CD4-positive, alpha-beta T cell treated with Interleukin-15 for 1 hour (primary cell): ENCODE measurements at places on chromosomes 6 and 20.

- DNase-seq = no peak
These were observed 47.4 kb upstream of the RANBP9 start for GRCh38 chr6:13759025-13759424.

GRCh38 chr20:1328680-1329330 lies at the start of gene SDCBP2:
Gene SDCBP2, minus strand, starts transcription at chr20:1329139. Its CDS starts 8,723 bp downstream, at chr20:1320416.
- no peak for DNase-seq

DNA sequence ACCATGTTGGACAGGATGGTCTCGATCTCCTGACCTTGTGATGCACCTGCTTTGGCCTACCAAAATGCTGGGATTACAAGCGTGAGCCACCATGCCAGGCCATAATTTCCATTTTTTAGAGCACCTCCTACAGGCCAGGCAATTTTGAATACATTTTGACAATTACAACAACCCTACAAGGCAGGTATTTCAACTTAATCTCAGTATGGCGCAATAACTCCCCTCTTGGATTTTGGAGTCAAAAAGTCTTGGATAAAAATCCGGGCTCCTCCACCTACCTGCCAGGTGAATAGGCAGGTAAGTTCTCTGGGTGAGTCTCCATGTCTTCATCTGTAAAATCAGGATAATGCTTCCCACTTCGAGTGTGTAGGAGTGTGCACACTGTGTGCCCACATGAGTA lies 39.5 kb upstream of the TFAP2C start:
- no peak for DNase-seq

- DNase-seq = no peak
These were observed 115.8 kb downstream of the MRPL14 start for GRCh38 chr6:44011350-44011920.

- DNase-seq = no peak
These were observed 19.9 kb downstream of the NRN1 start for GRCh38 chr6:5986861-5987260.

GRCh38 chr6:66931787-66932186 lies 1224.8 kb upstream of the EYS start:
- DNase-seq = no peak

GRCh38 chr20:59032713-59033059 lies 551 bp upstream of the ATP5F1E start:
- no peak for DNase-seq

DNA sequence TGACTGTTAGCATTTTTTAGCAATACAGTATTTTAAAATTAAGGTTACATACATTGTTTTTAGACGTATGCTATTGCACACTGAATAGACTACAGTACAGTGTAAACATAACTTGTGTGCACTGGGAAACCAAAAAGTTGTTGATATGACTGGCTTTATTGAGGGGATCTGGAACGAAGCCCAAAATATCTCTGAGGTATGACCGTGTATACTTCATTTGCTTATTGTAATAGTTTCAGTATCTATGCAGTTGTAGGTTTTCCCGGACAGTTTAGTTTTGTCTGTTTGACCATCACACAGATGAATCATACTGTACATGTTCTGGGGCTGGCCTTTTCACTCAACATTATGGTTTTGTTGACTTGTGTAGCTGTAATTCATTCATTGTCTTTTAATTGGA lies 6.9 kb upstream of the ZBTB12 start:
- no peak for DNase-seq

- DNase-seq = no peak
These were observed 138.0 kb downstream of the CARMIL1 start for GRCh38 chr6:25417046-25417605.

GRCh38 chr6:135675862-135676261 lies 175.6 kb upstream of the PDE7B start:
- peak; percentile 17 for DNase-seq
